Activated T-helper 1 cell treated with anti-CD3 and anti-CD28 coated beads, Interleukin-12 subunit alpha, Interleukin-12 subunit beta, Interleukin-2, Interleukin-4 antibody, amounts not matched to agents 30 ng/mL and 10 ng/mL and 1 ng/mL, durations not matched to agents 14 hours and 24 hours and 36 hours (primary cell): ENCODE measurements at places on chromosomes 3 and 15. TPM values are rescaled to one million over a fixed set of nuclear protein-coding genes. Genes with fewer than 3 reads are reported as not detected.

The LYZL4 gene
- not detected in 2 replicates for total RNA-seq

The MCF2L2 gene
- total RNA-seq, result 4.1 and 6.1 TPM in 2 replicates

The GPR176 gene
- total RNA-seq, result 0.23 and 0.34 TPM in 2 replicates

The SERP1 gene
- total RNA-seq, result 96.0 and 102 TPM in 2 replicates

The KIF15 gene
- 23.2 and 25.5 TPM in 2 replicates for total RNA-seq

The NR2E3 gene
- total RNA-seq, result not detected in 2 replicates

- no peak overlapping the region for H3K27ac ChIP-seq
- no peaks in the 10 kb centered on the region for H3K36me3 ChIP-seq
- H3K4me1 ChIP-seq, result no peaks in the 10 kb centered on the region
- no peak overlapping the region for H3K4me3 ChIP-seq
Observed at GRCh38 chr3:33250712-33251111, 26.5 kb upstream of the FBXL2 start.

GRCh38 chr3:14943042-14943441, 4.3 kb upstream of the NR2C2 start:
- H3K4me1 ChIP-seq, result peaks cover 15% of the 10 kb centered on the region
- H3K4me3 ChIP-seq, result no peak overlapping the region
- H3K27me3 ChIP-seq, result no peaks in the 10 kb centered on the region
- DNase-seq, result no peak
- H3K27ac ChIP-seq, result no peak overlapping the region

DNA sequence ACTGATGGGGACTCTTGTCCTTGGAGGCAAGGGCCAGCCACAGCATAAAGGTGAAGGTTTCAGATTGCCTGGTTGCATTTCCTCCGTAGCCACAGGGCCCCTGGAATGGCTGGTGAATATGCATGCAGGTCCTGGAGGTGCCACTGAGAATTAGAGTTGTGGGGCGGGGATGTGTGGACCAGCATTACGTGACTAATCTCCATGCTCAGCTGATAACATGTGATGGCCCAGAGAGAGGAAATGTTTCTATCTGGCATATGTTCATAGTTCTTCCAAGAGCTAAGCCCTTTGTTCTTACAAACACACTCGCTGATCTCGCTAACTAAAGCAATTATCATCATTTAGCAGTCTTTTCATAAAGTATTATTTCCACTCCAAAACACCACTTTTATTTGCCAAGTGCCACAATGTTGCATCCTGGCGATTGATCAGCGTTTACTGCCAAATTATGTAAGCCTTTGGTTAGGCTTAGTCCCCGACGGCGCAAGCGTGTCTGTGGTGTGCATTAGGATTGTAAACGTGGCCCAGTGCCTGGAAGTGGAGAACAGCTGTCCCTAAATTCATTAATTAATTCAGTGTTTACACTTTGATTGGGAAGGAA, 55.9 kb downstream of the CGNL1 start:
- no peaks in the 10 kb centered on the region for H3K36me3 ChIP-seq
- H3K27me3 ChIP-seq, result peaks cover 20% of the 10 kb centered on the region
- H3K4me3 ChIP-seq, result no peak overlapping the region
- no peak for DNase-seq
- no peaks in the 10 kb centered on the region for H3K4me1 ChIP-seq

DNA sequence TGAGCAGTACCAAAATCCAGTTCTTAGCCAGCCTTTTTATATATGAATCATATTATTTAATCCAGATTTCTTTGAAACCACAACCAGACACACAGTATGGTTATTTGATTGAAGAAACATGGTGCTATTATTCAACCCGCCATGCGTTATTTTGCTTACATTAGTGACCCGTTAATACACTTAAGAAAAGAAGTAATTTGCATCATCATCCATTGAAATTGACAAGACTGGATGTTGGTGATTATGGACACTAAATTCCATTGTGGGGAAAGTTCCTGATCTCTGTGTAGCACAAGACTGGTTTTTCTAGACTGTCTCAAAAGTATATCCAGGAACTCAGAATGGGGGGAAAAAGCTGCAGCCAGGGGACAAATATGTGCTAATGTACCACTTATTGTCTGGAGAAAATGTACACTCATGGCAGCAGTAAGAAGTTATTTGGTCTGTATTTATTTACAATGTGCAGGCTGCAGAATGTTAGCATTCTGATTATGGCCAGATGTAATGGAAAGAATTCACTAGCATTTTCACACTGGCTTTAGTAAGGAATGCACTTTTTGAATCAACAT, 80.3 kb downstream of the FILIP1L start:
- no peak overlapping the region for H3K27ac ChIP-seq
- DNase-seq, result no peak
- H3K4me1 ChIP-seq, result no peaks in the 10 kb centered on the region
- H3K27me3 ChIP-seq, result no peaks in the 10 kb centered on the region

GRCh38 chr3:126617571-126617970, 37.4 kb downstream of the TXNRD3 start:
- peaks cover 3% of the 10 kb centered on the region for H3K27me3 ChIP-seq
- peaks cover 17% of the 10 kb centered on the region for H3K4me1 ChIP-seq
- H3K36me3 ChIP-seq, result no peaks in the 10 kb centered on the region
- H3K4me3 ChIP-seq, result no peak overlapping the region
- DNase-seq, result no peak

DNA sequence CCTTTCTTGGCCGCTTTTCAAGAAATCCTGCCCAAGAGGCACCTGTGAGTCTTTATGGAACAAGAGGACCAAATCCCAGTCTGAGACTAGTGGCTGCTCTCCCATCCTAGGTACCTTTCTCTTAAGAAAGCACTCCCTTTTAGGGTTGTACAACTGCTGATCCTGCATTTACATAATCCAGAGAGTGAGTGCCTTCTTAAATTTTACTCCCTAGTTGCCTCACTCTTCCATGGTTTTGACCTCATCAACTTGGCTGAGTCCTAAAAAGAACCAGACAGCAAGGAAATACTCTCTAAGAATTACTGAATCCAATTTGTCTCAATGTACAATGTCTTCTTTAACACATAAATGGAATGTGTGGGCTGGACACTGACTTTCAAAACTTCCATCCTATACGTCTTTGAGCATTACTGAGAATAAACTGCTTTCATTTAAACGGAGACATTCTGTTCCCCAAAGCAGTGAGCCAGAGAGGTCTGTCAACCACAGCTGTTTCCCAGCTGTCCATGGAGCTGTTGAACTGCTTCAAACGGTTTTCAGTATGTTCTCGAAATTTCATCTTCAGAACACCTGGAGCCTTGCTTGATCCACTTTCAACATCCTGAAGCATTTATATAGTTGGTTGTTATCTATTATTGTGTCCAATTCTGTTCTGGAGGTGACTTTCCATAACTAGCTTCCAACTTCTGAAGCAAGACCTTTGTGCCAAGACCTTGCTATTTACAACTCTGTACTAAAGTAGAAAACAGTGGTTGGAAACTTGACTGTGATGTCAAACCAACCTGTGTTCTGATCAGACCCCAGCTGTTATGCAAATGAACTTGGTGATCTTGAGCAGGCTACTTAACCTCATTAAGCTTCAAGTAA, 179.1 kb downstream of the SLC9A9 start:
- H3K4me3 ChIP-seq, result no peak overlapping the region
- no peaks in the 10 kb centered on the region for H3K27me3 ChIP-seq
- peak overlapping the region; percentile 25 for H3K27ac ChIP-seq
- DNase-seq, result no peak
- H3K4me1 ChIP-seq, result peaks cover 3% of the 10 kb centered on the region
- H3K36me3 ChIP-seq, result peaks cover 3% of the 10 kb centered on the region

GRCh38 chr3:42914771-42915515, 9.0 kb downstream of the ZNF662 start:
- peaks cover 3% of the 10 kb centered on the region for H3K36me3 ChIP-seq
- DNase-seq, result no peak
- H3K4me1 ChIP-seq, result no peaks in the 10 kb centered on the region
- H3K4me3 ChIP-seq, result no peak overlapping the region
- no peak overlapping the region for H3K27ac ChIP-seq

DNA sequence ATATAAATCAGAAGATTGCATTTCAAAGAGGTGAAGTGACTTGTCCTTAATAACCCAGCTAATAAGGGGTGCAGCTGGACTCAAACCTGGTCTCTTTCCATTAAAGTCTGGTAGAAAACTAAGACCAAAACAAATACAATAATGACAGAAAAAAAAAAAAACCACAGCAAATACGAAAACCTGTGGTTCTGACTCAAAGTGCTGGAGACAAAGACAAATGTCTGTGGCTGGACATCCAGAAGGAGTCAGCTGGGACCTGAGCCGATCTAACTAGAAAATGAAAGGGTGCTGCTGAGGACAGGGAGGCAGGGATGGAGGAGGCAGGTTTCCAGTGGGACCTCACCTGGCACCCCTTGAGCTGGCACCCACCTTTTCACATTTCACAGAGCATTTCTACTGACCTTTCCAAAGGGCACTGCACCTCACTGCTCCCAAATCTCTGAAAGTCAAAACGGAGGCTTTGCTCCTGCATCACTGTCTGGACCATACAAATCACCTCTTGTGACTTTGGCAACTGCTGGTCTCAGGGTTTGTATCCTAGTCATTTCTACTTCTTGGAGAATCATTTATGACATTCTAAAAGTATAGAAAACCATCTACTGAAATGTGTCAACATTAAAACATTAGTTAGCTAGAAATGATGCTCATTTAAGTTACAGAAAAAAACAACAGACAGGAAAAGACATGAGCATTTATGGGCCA, 61.7 kb downstream of the CCNL1 start:
- H3K36me3 ChIP-seq, result no peaks in the 10 kb centered on the region
- no peaks in the 10 kb centered on the region for H3K27me3 ChIP-seq
- H3K27ac ChIP-seq, result peak overlapping the region; percentile 16
- peaks cover 62% of the 10 kb centered on the region for H3K4me1 ChIP-seq

DNA sequence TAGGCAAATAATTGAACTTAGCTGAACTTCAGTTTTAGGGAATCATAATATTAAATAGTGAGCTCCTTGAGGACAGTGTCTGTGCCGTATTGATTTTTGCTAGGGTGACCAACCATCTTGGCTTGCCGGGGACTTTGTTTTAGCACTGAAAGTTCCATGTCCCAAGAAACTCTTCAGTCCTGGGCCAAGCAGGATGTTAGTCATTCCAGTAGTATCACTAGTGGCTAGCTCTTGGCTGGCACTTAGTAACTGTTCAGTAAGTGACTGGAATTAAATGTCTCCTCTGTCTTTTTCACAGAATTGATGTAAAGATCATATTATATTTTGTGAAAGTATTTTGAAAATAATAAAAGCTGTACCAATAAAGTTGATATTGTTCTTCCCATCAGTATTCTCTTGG, 42.3 kb downstream of the RSRC1 start:
- no peak overlapping the region for H3K4me3 ChIP-seq
- H3K27me3 ChIP-seq, result no peaks in the 10 kb centered on the region
- H3K4me1 ChIP-seq, result peaks cover 7% of the 10 kb centered on the region
- no peak for DNase-seq

DNA sequence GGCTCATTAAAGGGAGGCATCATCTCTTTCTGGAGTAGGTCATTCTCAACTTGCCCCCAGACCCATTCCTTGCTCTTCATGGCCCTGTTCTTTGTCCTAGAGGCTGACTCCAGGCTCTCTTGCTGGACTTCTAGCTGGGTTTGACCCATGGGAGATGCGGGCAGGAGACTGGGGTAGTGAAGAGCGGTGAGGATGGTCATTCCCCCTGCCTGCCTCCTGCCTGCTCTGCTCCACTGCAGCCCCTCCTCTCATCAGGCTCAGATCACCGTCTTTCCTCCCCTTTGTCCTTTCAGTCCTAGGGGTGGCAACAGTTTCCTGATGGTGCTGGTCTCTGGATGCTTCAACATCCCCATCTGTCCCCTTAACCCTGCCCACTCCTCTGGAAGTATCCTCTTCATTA, 170.9 kb downstream of the ABHD5 start:
- H3K27ac ChIP-seq, result no peak overlapping the region
- H3K4me1 ChIP-seq, result no peaks in the 10 kb centered on the region
- peaks cover 13% of the 10 kb centered on the region for H3K27me3 ChIP-seq
- no peaks in the 10 kb centered on the region for H3K36me3 ChIP-seq
- no peak overlapping the region for H3K4me3 ChIP-seq

- peaks cover 14% of the 10 kb centered on the region for H3K4me1 ChIP-seq
- no peak overlapping the region for H3K4me3 ChIP-seq
- peaks cover 8% of the 10 kb centered on the region for H3K36me3 ChIP-seq
Observed at GRCh38 chr3:52130966-52131622, 23.1 kb downstream of the POC1A start.

- H3K4me1 ChIP-seq, result no peaks in the 10 kb centered on the region
- H3K27me3 ChIP-seq, result no peaks in the 10 kb centered on the region
- DNase-seq, result no peak
- H3K4me3 ChIP-seq, result no peak overlapping the region
- no peak overlapping the region for H3K27ac ChIP-seq
Observed at GRCh38 chr3:3615533-3615932, 183.7 kb upstream of the LRRN1 start.

GRCh38 chr3:16818945-16819344, 65.8 kb upstream of the PLCL2 start:
- DNase-seq, result no peak
- H3K4me1 ChIP-seq, result peaks cover 6% of the 10 kb centered on the region
- H3K27me3 ChIP-seq, result peaks cover 16% of the 10 kb centered on the region
- H3K4me3 ChIP-seq, result no peak overlapping the region
- H3K36me3 ChIP-seq, result peaks cover 1% of the 10 kb centered on the region

DNA sequence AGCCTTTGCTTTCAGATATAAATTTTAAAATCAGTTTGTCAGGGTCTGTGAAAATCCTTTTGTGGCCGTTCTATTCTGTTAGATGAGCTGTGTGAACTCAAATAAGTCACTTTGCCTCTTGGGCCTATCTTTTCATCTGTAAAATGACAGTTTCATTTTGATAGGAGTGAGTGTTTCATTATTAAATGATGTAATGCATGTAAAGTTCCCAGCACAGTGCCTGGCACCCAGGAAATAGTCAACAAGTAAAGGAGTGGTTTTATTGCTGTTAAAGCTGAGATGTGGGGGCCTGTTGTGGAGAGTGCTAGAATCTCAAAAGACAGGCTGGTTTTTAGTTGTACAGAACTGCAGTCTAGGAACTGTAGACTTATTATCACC, 394.5 kb upstream of the CFAP20DC start:
- peak overlapping the region; percentile 74 for H3K4me3 ChIP-seq
- H3K27me3 ChIP-seq, result no peaks in the 10 kb centered on the region
- H3K4me1 ChIP-seq, result peaks cover 61% of the 10 kb centered on the region
- DNase-seq, result no peak
- peak overlapping the region; percentile 94 for H3K27ac ChIP-seq
- peaks cover 3% of the 10 kb centered on the region for H3K36me3 ChIP-seq

DNA sequence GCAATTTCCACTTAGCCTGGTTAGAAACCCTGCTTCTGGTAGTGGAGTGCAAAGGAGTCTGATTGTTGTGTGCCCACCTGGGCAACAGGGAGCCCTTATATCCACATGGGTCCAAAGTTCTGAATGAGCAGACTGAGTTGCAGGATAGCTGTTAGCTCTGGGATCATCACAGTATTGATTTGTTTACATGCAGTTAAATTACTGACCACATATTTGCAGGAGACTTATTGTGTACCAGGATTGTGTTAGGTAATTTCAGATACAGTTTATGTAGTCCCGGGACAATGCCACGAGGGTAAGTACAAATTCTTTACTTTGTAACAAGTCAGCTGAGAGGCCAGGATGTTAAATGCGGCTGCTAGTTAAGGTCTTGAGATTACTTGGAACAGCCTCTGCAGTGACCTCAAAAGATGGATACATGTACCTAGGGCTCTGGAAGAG, 18.8 kb downstream of the ARHGEF26 start:
- DNase-seq, result no peak
- no peak overlapping the region for H3K27ac ChIP-seq

- no peaks in the 10 kb centered on the region for H3K27me3 ChIP-seq
- DNase-seq, result no peak
- H3K36me3 ChIP-seq, result no peaks in the 10 kb centered on the region
- no peak overlapping the region for H3K27ac ChIP-seq
Observed at GRCh38 chr3:65619888-65620287, 418.8 kb downstream of the MAGI1 start.

- no peak overlapping the region for H3K4me3 ChIP-seq
- no peaks in the 10 kb centered on the region for H3K4me1 ChIP-seq
- H3K27me3 ChIP-seq, result peaks cover 8% of the 10 kb centered on the region
- H3K36me3 ChIP-seq, result no peaks in the 10 kb centered on the region
- H3K27ac ChIP-seq, result no peak overlapping the region
- no peak for DNase-seq
Observed at GRCh38 chr15:78387246-78388037, 47.3 kb downstream of the CRABP1 start.
